ENCODE measurements at places on chromosomes 7 and 10.

DNA sequence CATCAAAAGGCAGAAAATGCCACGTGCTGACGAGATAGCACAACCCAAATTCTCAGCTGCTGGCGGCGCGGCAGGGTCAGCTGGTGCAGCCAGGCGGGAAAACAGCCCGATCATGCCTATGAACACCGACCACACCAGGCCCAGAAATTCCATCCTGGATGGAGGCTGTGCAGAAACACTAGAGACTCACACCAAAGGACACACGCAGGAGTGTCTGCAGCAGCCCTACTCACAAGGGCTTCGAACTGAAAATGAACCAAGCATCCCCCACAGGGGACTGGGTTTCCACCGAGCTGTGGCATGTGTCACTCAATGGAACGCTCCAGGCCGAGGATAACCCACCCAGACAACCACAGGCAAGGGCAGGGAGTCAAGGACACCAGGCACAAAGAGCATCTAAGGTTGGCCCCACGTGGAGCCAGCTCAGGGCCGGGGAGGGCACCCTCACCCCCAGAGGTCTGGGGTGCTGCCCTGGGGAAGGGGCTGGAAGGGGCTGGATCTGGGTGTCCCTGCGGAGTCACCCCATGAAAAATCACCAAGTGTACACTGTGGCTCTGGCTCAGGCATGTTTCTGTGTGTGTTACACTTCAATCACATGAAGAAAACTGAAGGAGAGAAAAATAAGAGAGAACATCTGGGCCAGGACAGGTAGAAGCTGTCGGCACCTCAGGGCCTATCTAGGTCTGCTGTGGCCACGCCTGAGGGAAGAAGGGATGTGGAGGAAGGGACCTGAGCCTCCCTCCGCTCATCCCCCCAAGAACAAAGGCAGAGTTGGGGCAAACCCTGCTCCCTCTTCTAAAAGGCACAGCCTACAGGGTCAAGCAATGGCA lies 33.0 kb downstream of the RASGEF1A start:
- no peak for DNase-seq

GRCh38 chr7:52189153-52189778 lies 846.2 kb upstream of the POM121L12 start:
- no peak for DNase-seq

- DNase-seq: no peak
Observed at GRCh38 chr10:32629910-32630309, 184.0 kb downstream of the CCDC7 start.

GRCh38 chr10:102009801-102010425 lies 46.1 kb downstream of the ARMH3 start:
- peak; percentile 60 for DNase-seq

Data from substantia nigra (tissue), 51 donors.